ENCODE measurements at places on chromosomes 5 and 9.

DNA sequence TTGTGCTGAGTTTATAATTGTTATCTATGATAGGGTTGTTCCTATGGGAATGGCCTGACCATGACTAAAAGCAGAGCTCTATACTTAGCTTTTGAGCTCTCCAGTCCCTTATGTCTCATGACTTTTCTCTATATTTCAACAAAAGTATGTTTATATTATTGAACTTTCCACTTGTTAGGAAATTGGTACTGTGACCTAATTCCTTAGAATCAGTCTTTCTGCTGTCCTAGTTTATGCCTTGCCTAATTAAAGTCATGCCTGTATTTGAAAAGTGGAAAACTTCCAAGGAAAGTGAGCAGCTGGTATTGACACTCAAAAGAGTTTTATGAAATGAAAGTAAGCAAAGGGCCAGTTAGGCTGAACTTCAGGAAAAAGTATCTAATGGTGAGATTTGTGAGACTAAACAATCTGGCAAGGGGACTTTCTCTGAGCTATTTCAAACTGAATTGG lies 68.6 kb downstream of the XRCC4 start:
- DNase-seq: no peak

DNA sequence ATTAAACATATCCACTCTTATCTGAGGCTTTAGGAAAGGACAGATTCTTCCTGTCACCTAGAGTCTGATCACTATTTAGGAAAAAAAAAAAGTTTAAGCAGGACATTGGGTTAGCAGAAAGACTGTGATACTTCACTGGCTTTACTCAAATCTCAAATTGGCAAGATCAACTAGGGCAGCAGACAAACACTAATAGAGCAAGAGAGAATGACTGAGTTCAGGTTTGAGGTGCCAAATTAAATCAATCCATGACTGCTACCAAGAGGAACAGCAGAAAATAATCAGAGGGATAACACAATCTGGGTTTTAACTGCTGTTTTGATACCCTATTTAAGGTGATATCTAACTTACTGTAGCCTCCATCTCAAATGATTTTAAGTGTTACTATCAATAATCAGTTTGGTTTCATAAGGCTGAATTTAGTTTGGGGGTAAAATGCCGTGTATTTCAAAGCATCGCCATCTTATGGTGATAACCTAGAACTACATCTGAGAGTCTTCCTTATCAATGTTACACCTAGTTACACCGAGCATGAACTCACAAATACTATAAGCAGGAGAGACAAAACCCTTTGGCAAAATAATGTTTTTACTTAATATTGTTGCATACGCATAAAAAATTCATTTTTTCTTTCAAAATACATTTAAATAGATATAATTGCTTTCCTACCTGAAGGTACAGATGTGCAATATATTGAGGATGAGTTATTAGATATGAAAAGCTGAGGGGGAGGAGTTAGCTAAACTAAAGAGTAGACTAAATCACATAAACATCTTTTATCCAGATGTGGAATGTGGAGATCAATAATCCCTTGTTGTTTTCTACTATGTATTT lies 286.4 kb upstream of the CDH12 start:
- DNase-seq: no peak

DNA sequence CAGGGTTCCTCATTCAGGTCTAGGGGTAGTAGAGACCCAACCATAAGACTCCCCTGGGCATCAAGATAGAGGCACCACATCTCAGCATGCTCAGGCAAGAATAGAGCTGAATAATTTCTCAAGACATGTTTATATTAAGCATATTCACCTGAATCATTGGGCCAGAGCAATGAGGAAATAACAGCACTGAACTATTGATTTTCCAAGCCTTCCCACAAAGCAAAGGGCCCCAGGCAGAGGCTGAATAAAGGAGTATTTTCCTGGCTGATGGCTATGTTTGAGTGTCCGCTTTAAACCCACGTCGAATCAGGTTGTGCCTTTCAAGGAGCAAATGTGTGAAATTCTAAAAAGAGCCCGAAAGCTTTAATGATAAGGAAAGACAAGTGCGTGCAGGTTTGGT lies 129.2 kb downstream of the HSD17B3 start:
- DNase-seq: no peak

DNA sequence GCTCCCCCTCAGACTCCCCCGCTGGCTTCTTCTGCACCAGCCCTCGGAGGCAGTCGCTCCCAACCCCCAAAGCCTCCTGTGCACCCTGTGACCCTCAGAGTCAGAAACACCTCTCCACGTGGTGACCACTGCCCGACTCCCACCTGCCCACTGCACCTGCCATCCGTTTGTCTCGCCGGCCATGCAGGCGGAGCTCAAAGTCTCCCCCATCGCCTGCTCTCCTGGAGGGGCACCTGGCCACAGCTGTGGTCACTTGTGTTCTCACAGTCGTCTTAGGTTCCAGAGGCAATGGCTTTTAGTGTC lies 38.2 kb downstream of the MRPL36 start:
- no peak for DNase-seq

GRCh38 chr9:84163052-84163650 lies 177.4 kb downstream of the SLC28A3 start:
- no peak for DNase-seq

GRCh38 chr5:116892993-116893392 lies 318.4 kb upstream of the SEMA6A start:
- DNase-seq: no peak

DNA sequence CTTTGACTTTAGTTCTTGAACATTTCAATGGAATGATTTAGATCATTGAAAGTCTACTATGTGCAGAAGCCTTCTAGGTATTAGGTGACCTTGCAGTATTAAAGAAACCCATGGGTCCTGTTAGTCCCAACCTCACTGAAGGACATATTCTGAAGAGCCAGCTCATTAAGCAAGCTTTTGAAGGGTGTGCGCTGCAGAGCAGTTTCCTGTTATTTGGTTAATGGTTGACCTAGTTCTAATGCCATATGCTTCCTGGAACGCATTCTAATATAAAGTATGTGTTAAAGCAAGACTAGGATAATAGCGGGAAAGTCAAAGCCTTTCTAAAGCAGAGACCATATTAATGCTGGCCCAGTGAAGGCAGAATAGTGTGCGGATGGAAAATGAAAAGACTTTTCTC lies 20.1 kb downstream of the ZNF462 start:
- DNase-seq: no peak

DNA sequence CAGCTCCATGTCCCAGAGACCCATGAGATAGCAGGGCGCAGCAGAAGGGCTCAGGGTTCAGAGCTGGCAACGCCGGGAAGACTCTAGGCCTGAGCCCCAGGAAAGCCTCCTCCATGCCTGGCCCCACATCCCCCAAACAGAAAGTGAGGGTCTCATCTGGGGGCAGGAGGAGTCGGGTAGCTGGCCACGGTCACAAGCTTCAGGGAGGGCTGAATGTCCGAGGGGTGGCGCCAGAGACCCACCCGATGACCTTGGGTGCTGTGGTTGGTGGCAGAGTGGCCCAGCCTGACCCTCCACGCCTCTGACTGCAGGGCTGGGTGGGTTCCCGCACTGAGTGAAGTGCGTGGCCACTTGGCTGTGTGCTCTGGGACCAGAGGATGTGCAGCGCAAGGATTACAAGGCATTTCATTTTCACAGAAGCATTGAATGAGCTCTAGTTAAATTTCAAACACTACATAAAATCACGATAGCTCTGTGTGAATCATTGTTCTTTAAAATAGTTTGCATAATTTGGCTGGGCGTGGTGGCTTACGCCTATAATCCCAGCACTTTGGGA lies 3.0 kb downstream of the C8G start:
- no peak for DNase-seq

- DNase-seq: no peak
Measured at GRCh38 chr5:78566747-78567425, 81.7 kb downstream of the LHFPL2 start.

DNA sequence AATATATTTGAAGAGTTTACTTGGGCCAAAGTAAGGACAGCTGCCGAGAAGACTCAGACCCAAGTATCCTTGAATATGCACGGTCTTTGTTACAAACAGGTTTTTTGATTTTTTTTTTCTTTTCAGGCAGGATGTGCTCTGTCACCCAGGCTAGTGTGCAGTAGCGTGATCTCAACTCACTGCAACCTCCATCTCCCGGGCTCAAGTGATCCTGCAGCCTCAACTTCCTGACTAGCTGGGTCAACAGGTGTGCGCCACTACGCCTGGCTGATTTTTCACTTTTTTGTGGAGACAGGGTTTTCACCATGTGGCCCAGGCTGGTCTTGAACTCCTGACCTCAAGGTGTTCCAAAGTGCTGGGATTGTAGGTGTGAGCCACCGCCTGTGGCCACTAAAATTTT lies 27.4 kb downstream of the JMY start:
- no peak for DNase-seq

GRCh38 chr5:121024416-121025311 lies 560.6 kb downstream of the PRR16 start:
- DNase-seq: no peak

DNA sequence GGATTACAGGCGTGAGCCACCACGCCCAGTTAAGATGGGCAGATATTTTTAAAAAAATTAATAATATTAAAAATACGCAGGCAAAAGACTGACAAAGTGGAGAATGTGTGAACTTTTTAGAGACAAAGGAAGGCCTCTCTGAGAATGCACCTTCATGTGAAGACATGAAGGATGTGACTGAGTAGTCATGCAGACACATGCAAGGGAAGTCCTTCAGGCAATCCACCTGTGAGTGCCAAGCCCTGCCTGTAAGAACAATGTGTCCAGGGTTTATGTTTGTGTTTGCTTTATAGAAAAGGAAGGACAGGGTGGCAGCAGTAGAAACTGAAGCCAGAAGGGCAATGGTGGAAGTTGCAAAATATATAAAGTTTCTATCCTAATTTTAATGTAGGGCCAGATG lies 169.2 kb downstream of the EDIL3 start:
- DNase-seq: no peak

- no peak for DNase-seq
Measured at GRCh38 chr5:102815540-102816332, 60.6 kb downstream of the PAM start.

DNA sequence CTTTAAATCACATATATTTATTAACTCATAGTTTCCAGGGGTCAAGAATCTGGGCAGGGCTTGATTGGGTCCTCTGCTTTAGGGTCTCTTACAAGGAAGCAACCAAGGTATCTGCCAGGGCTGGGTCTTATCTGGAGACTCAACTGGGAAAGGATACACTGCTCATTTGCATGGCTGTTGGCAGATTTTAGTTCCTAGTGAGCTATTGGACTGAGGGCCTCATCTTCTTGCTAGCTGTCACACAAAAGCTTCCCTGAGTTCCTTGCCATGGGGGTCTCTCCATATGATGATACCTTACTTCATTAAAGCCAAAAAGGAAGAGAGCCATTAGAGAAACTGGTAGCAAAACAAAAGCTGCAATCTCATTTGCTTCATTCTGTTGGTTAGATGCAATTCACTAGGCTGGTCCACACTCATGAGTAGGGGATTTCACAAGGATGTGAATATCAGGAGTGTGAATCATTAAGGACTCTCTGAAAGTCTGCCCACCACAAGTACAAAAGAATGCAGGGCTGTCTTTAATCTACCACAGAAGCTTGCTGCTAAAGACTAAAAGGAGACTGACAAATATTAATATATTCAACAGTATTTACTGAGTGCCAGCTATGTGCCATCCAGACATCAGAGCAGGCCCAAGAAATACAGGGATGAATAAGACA lies 42.0 kb upstream of the TIMD4 start:
- DNase-seq: no peak

GRCh38 chr5:59749782-59750520 lies 143.6 kb downstream of the PDE4D start:
- no peak for DNase-seq

GRCh38 chr5:133048993-133049725 lies 2.7 kb upstream of the HSPA4 start:
- no peak for DNase-seq

DNA sequence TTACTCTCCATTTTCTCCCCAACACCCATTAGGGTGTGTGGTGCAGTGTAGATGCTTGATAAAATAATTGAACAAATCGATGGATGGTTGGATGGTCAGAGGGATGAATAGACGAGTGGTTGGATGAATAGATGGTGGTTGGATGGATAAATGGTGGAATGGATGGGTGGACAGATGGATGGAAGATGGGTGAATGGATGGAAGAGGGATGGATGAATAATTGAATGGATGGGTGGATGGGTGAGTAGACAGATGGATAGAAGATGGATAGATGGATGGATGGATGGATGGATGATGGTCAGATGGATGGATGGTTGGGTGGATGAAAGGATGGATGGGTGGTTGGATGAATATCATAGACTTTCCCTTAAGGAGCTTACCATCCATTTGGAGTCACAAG lies 95.0 kb upstream of the BOD1 start:
- no peak for DNase-seq

DNA sequence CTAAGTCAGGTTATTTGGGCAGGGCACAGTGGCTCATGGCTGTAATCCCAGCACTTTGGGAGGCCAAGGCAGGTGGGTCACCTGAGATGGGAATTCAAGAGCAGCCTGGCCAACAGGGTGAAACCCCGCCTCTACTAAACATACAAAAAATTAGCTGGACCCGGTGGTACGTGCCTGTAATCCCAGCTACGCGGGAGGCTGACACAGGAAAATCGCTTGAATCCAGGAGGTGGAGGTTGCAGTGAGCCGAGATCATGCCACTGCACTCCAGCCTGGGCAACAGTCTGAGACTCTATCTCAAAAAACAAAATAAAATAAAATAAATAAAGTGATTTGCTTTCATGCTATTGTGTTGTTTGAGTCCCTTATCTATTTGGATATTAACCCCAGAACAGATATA lies 8.2 kb upstream of the FBXW2 start:
- DNase-seq: no peak

DNA sequence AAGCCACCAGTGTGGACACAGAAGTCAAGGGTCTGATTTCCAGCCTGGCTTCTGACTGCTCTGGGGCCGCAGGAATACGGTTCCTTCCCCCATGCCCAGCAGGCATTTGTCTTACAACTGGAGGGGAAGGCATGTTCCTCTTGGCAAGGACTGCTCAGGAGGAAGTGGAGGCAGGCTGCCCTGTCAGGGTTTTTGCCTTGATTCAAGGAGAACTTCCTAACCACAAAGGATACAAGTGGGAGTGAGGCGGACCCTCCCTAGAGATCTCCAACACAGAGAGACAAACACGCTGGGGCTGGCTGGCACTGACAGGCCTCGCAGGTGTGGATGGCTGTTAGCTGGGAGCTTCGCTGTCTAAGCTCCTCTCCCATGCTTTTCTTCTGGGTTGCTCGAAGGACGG lies 19.1 kb downstream of the TGFBI start:
- no peak for DNase-seq

DNA sequence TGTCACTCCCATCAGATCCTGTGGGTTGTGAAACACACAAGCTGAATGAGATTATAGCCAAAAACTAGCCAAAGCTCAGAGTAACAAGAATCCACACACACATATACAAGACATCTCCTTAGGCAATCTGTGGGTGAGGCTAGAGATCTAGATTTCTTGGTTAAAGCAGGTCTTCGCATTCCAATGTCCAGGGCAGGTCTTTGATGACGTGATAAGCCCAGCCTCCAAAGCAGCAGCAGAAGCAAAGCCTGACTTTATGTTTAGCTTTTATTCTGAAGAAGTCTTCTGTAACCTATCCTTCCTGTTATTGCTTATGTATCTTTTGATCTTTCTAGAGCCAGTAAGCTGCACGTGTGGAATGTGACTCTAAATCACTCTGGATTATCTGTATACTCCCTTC lies 199.1 kb upstream of the SLC30A5 start:
- no peak for DNase-seq
